ENCODE measurements at places on chromosomes 13 and 19. TPM values are rescaled to one million over a fixed set of nuclear protein-coding genes. Genes with fewer than 3 reads are reported as not detected.
A peak's percentile ranks its signal among the peaks of the same experiment; 100 is the strongest.

ZNF470 gene
- 8.4 TPM for total RNA-seq

DNA sequence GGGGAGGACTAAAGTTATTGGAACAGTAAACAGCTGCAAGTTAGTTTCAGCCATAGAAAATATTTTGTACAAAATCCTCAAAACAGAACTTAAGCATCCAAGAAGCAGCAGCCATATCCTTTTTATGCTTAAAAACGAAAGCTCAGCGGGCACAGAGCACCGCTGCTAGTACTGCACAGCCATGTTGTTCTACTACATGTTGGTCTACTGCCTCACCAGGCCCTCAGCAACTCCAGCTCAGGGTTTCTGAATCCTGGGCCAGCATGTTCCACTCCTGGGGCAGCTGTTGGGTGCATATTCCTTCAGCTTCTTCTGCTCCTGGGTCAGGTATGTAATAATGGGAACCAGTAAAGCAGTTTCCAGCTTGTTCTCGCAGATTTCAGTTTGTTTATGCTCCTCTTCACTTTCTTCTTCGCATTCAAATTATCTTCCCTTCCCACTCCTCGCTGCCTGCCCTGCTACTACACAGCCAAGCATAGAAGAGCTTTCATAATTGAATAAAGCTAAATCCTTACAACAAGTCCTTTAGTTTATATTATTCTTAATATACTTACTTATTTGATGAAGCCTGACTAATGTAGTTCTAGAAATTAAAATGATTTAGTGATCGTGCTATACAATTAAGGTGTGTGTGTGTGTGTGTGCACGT is 820.5 kb upstream of the ATXN8OS start:
- no peak overlapping the region for H3K27ac ChIP-seq
- H3K36me3 ChIP-seq: peaks cover 2% of the 10 kb centered on the region
- H3K4me1 ChIP-seq: no peaks in the 10 kb centered on the region
- no peak for DNase-seq
- H3K4me3 ChIP-seq: no peak overlapping the region

DNA sequence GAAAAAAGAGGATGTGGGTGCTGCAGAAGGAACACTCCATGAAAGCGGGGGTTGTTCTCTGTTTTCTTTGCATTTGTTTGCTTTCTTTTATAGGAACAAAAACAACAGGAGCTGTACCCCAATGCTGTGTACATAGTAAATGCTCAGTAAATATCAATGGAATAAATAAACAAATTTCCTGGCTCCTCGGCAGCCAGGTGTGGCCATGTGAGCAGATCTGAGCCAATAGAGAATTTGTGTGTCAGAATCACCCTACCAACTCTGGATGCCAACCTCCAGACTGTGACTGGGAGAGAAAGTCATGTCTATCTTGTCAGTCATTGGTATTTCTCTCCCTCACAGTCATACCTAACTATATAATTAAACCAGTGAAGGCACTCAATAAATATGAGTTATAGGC is 10.6 kb upstream of the CLPP start:
- no peak for DNase-seq
- no peak overlapping the region for H3K27ac ChIP-seq
- no peaks in the 10 kb centered on the region for H3K4me1 ChIP-seq

GRCh38 chr13:98456413-98456845 is 120.5 kb downstream of the STK24 start:
- H3K4me3 ChIP-seq: peak overlapping the region; percentile 9
- no peak overlapping the region for H3K27ac ChIP-seq
- peaks cover 28% of the 10 kb centered on the region for H3K4me1 ChIP-seq
- peaks cover 28% of the 10 kb centered on the region for H3K36me3 ChIP-seq

- H3K27me3 ChIP-seq: no peaks in the 10 kb centered on the region
- no peak for DNase-seq
- peaks cover 3% of the 10 kb centered on the region for H3K36me3 ChIP-seq
Measured at GRCh38 chr13:62294244-62294643, 878.6 kb upstream of the PCDH20 start.

DNA sequence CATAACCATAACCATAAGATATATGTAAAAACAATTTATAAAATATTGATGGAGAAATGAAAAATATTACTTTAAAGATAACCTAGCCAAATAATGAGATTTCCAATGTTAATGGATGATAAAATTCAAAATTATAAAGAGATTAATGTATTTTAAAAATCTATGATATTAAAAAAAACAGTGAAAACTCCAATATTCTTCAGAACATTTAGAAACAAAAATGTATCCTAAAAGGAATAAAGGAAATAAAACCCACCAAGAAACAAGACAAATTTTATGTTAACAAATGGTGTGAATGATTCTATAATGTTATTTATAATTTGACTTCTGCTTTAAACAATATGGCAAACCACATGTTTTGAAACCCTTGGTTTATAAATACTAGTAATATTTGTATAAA is 1587.8 kb downstream of the PCDH9 start:
- no peak overlapping the region for H3K4me3 ChIP-seq
- DNase-seq: no peak
- no peak overlapping the region for H3K27ac ChIP-seq
- no peaks in the 10 kb centered on the region for H3K27me3 ChIP-seq
- no peaks in the 10 kb centered on the region for H3K36me3 ChIP-seq
- H3K4me1 ChIP-seq: no peaks in the 10 kb centered on the region

MPND gene
- total RNA-seq: 45.3 TPM

ZNF506 gene
- total RNA-seq: 3.7 TPM

LILRB3 gene
- total RNA-seq: not detected

GRCh38 chr13:30787738-30788525 is 52.6 kb downstream of the ALOX5AP start:
- peaks cover 11% of the 10 kb centered on the region for H3K4me1 ChIP-seq
- no peak overlapping the region for H3K4me3 ChIP-seq
- H3K27me3 ChIP-seq: no peaks in the 10 kb centered on the region

- no peak overlapping the region for H3K4me3 ChIP-seq
- H3K4me1 ChIP-seq: no peaks in the 10 kb centered on the region
- no peaks in the 10 kb centered on the region for H3K36me3 ChIP-seq
- H3K27ac ChIP-seq: no peak overlapping the region
- H3K27me3 ChIP-seq: peaks cover 38% of the 10 kb centered on the region
Measured at GRCh38 chr19:8663920-8664670, 33.7 kb downstream of the NFILZ start.

CLDN10 gene
- 1.8 TPM for total RNA-seq

SYCN gene
- total RNA-seq: not detected

GRCh38 chr13:100506154-100506553 is 82.4 kb downstream of the GGACT start:
- H3K27ac ChIP-seq: no peak overlapping the region
- no peak overlapping the region for H3K4me3 ChIP-seq
- DNase-seq: no peak
- peaks cover 35% of the 10 kb centered on the region for H3K4me1 ChIP-seq

TSKS gene
- not detected for total RNA-seq

- H3K4me1 ChIP-seq: no peaks in the 10 kb centered on the region
- DNase-seq: no peak
- H3K4me3 ChIP-seq: no peak overlapping the region
- H3K36me3 ChIP-seq: no peaks in the 10 kb centered on the region
- no peaks in the 10 kb centered on the region for H3K27me3 ChIP-seq
Measured at GRCh38 chr13:30997697-30998096, 65.2 kb downstream of the TEX26 start.

HS6ST3 gene
- 0.30 TPM for total RNA-seq

- H3K27me3 ChIP-seq: peaks cover 4% of the 10 kb centered on the region
- no peak for DNase-seq
- peaks cover 28% of the 10 kb centered on the region for H3K4me1 ChIP-seq
- no peaks in the 10 kb centered on the region for H3K36me3 ChIP-seq
Measured at GRCh38 chr13:29496241-29496712, 99.2 kb downstream of the SLC7A1 start.

DNA sequence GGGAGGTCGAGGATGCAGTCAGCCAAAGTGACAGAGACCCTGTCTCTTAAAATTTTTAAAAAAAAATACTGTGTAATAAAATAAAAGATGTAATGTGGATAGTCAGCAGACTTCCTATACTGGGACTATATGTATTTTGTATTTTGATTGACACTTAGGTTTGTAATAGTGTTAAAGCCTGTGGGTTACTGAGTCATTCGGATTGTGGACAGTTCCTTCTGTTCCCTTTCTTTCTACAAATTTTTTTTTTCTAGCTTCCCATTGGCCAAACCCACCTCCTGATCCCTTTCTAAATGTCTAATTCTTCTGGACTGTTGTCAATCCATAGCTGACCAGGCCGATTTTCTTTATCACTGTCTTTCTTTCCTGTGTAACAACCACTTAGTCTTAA is 108.0 kb downstream of the DNAJC3 start:
- H3K4me1 ChIP-seq: no peaks in the 10 kb centered on the region
- DNase-seq: no peak
- peaks cover 37% of the 10 kb centered on the region for H3K36me3 ChIP-seq
- no peak overlapping the region for H3K27ac ChIP-seq
- no peaks in the 10 kb centered on the region for H3K27me3 ChIP-seq

GRCh38 chr19:55690109-55690768 is 15.2 kb downstream of the EPN1 start:
- no peaks in the 10 kb centered on the region for H3K36me3 ChIP-seq
- no peaks in the 10 kb centered on the region for H3K27me3 ChIP-seq
- no peak for DNase-seq
- H3K27ac ChIP-seq: no peak overlapping the region
- H3K4me3 ChIP-seq: no peak overlapping the region

DNA sequence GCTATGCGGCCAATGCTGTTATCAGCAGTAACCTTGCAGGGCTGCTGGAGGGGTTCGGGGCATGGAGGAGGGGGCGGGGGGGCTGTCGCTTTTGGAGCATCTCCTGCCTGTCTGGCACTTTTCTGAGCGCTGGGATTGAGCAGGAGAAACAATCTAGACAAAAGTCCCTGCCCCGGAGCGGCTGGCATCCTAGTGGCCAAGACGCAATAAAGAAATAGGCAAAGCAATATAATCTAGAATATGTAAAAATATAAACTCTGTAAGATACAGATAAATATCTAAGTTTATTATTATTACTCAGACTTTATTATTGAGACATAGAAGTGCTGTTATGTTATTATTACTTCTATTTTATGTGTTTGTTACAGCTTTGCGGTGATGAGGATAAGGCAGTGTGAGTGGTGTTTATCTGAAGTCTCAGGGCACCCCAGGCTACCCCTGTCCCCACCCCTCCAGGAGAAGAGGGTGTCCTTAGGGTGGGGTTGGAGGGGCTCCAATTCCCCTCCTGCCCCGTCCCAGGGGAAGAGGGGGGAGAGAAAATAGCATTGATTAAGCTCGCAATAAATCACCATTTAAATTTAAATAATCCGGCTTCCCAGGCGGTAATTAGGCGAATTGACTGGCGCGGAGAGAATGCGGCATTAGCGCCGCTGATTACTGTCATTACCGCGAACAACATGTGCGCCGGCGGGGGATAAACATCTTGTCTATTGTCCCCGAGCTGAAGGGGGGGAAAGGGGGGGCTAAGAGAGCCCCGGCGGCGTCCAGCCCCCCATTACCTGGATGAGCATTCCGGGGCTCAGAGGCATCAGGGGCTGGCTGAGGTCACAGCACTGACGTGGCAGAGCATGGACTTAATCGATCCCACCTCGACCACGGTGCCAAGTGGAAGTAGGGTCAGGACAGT is 3.2 kb downstream of the NPAS1 start:
- H3K36me3 ChIP-seq: no peaks in the 10 kb centered on the region
- no peak for DNase-seq
- H3K4me3 ChIP-seq: peak overlapping the region; percentile 67
- H3K27me3 ChIP-seq: peaks cover 90% of the 10 kb centered on the region

GRCh38 chr13:80884056-80884785 is 543.3 kb upstream of the SPRY2 start:
- no peaks in the 10 kb centered on the region for H3K27me3 ChIP-seq
- no peak for DNase-seq
- no peak overlapping the region for H3K4me3 ChIP-seq
- peaks cover 4% of the 10 kb centered on the region for H3K4me1 ChIP-seq

DNA sequence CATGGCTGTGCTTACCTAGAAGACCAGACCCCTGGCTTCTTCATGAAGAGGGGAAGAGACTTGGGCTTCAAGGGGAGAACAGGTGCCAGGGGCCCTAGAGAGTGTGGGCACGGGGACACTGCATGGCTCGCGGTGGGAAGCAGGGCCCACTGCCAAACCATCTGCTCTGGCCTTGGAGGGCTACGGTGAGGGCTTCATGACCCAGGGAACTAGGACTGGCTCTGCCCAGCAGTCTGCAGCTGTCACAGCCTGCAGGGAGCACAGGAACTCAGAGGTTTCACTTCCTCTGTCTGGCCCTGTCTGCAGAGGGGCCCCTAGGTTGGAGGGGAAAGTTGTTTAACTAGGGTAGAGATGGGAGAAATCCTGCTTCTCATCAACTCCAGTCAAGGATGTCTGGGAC is 4.3 kb downstream of the ERCC1 start:
- no peak overlapping the region for H3K27ac ChIP-seq
- H3K27me3 ChIP-seq: no peaks in the 10 kb centered on the region
- no peak for DNase-seq
- H3K36me3 ChIP-seq: no peaks in the 10 kb centered on the region

CYP4F12 gene
- total RNA-seq: not detected

Measured in neural crest cell (in vitro differentiated cells).